ENCODE measurements at places on chromosomes 1 and 21.

DNA sequence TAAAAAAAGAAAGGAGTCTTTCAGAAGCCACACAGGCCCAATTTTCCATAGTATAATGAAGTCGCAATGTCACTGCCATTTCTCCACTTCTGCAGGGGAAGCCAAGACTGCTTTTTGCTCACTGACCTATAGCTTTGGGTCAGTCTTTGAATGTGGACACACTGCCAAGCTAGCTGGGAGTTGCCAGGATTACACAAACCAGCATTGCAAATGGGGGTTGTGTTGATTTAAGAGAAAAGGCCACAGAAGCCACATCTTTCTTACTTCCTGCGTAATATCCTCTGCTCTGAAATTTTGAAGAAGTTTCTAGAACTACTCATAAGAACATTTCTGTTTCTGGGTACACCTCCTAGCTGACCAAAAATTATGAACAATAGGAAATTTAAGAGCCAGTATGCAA is 45.8 kb upstream of the SAMSN1 start:
- DNase-seq = no peak

DNA sequence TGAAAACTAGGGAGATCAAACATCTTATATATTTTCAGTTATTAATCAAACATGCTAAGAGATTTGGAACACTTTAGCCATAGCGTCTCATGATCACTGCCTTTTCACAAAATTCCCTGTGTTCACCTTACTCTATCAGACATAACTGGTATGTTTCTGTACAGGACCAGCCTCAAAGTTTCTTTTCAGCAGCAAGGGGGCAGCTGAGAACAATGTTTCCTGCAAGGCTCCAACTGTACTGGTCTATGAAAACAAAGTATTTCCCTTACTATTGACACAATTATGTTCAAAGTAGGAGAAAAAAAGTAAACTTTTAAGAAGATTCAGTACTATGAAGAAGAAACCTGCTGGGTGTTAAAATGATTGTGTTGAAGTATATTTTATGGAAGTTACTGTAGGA is 98.5 kb downstream of the ATF6 start:
- no peak for DNase-seq

DNA sequence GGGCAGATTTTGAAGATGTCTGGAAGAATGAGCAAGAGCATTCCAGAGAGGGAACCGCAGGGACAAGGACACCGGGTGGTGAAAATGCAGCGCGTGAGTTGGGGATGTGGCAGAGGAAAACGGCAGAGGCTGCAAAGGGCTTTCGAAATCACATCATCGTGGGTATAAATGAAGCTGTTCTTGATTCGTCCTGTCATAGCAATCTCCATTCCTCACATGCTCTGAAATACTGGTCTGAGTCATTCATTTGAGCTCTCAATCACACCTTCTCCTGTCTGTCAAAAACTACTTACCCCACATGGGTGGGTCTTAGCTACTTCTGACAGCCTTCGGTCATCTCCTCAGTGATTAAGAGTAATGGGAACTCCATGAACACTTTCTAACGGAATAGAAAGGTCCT is 81.5 kb downstream of the ERG start:
- DNase-seq = no peak

DNA sequence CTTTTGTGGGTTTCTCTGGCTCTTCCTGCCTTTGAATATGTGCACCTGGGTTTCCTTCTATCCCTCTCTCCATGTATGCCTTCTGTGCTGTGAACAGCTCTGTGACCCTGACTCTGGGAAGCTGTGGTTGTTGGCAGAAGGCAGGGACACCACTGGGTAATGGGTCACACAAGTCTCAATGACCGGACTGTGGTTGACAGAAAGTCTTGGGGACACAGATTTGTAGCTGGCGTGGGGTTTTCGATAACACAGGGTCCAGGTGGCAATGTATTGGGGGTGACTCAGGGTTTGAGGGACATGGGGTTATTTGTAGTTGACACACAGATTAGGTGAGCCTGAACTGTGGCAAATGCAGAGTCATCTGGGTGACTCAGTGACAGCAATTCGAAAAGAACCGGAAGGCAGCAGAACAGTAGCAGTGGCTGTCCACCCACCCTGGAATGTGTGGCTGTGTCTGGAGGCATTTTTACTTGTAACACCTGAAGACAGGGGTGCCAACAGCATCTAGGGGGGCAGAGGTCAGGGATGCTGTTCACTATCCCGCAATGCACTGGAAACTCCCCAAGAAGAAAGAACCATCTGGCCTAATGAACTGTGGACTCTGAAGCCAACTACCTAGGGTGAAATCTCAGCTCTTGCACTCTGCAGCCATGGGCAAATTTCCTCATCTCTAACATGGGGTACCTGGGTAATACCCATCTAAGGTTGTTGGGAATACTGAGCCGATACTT is 13.0 kb upstream of the SLC6A9 start:
- no peak for DNase-seq

DNA sequence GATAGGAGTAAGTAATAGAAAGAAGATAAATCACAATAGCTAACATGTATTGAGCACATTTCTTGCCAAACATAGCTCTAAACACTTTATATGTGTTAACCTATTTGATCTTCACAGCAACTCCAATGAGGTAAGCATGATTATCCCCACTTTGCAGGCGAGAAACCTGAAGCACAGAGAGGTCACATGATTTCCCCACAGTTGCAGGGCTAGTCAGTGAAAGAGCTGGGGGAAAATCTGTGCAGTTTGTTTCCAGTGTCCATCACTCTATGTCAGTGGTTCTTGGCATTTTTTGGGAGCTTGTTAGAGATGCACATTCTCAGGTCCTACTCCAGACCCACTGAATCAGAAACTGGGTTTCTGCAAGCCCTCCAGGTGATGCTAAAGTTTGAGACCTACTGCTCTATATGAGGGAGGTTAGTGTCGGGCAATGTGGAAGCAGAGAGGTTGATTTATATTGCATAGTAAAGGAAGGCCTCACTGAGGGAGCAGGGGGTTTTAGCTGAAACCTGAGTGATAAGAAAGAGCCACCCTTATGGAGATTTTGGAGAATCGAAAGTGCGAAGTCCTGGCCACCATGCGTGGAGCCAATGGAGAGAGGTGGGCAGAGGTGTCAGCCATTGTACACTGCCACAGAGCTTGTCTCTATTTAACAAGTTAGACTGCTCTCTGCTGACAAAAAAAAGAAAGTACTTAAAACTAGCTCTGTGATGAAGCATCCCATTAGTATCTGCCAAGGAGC is 20.9 kb downstream of the MCOLN3 start:
- no peak for DNase-seq

DNA sequence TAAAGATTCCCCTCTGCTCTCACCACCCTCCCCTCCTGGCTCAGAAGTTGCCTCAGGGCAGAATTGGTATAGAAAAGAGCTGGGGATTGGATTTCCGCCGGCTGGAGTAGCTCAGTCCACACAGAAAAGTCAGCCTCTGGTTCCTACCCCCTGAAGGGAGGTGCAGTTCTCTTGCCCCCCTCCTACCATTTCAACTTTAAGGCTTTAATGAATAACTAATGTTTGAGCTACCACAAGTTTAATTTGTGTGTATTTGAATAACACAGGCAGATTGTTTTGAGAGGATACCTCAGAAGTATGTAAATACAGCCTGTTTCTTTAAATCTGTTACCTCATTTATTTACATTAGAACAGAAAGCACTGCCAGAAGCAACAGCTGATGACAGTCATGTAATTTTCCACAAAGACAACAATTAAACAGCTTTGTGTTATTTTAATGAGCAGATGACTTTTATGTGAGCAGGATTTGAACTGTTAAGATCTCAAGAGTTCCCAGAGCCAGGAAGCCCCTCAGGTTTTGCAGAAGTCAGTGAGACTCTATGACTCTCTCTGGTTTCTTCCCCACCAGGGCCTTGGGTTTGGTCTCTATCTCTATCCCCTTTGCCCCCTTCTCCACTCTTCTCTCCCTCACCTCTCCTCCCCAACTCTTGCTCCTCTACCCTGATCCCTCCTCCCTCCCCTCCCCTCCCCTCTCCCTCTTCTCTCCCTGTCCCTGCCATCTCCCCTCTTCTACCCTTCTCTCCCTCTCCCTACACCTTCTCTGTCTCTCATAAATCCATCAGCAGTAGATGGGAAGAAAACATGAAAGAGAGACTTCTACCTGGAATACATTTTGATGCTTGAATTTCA is 26.3 kb downstream of the DUSP10 start:
- no peak for DNase-seq

DNA sequence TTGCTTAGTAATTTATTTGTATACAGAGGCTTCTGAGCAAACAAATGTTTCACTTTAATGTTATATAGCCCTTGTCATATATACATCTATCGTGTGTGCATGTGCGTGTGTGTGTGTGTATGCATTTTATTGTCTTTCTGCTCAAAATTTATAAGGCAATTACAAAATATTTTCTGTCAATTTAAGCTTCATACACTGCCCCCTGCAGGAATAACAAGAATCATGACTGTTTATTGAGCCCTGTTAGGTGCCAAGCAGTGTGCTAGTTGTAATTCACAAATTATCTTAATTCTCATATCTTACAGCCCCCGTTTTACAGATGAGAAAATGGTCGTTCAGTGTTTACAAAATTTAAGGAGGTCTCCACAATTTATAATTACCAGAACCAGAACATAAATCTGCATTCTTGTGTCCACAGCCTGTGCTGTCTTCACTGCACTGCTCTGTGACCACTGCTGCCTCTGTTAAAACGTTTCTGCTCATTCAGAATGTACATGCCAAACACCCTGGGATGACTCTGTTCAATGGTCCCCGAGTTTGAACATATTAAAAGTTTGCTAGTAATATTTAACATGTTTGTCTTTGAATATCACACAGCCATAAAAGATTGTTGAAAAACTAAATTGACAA is 181.3 kb downstream of the ATP6V1G3 start:
- no peak for DNase-seq

DNA sequence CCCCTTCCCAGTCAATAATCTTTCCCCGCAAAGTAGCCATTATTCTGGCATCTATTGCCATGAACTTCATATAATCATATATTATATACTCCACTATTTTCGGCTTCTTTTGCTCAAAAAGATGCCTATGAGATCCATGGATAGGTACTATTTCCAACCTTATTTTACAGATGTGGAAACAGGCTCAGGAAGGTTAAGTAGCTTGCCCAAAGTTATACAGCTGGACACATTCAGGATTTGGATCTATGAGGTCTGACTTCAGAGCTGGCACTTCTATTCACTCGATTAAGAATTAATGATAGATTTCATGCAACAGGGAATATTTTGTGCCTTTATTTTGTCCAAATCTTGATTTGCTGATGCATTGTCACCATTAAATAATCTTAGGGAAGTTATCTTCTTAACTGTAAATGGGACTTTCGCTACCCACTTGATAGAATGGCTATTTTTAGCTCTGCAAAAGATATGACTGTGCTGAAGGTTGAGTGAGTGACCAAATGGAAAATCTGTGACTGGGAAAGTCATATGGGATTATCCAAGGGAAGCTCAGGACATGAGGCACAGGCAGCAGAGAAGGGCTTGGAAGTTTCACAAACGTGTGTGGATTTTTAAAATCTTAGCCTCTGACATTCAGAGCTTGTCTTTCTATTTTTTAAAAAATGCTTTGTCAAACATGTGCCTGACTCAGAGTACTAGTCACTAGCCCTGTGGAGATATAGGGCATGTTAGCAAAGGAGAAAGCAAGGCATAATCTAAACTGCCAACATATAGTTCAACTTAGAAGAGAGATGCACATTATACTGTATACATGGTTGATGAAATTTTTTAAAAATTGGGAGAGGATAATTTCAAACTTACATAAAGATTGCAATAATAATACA is 36.5 kb downstream of the GIPC2 start:
- no peak for DNase-seq

DNA sequence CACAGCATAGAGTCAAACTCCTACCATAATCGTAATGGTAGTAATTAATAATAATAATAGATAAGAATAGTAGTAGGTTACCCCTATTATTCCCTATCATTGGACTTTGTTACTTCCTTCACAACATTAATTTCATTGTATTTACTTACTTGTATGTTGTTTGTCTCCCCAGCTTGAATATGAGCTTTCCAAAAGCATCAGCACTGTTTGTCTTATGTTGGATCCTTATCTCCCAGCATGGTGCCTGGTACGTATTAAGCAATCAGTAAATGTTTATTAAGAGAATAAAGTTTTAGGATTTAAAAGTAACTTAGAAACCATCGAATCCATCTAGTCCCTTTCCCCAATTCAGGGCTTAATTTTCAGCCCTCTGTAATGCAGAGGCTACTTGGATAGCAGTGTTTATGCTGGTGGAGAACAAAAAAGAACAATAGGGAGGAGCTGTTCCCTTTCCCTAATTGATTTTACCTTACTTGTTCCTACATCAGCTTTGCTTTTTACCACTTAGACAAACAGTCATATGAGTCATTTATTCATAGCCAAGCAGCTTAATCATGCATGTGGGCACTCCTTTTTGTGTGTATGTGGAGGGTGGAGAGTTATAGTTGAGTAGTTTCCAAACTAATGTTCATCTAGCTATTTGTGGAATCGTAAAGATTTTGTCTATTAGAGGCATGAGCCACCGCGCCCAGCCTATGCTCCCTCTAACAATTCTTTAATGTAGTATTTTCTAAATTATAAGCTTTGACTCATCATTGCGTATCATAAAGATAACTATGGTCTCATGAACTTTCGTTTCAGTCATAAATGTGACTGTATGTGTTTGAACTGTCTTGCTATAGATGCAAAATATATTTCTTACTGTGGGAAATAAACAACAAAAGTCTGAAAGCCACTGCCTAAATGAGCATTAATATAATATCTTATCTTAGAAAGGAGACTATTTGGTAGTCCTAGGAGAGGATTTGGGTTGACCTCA is 20.9 kb upstream of the DR1 start:
- DNase-seq = no peak

DNA sequence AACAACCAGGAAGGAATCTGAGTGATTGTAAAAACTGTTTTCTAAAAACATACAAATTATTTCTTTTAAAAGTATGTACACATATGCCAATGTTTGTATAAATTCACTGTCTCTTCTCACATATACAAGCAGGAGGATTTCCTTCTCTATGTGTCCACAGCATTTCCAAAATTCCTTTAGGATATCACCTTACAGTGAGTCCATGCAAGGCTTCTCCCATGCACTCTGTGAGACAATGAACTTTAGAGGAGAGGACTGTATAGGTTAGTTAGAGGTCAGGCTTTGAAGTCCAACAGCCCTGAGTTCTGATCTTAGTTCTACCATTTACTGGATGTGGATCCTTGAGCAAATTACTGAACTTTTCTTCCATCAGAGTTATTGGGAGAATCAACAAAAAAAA is 34.1 kb upstream of the USH2A start:
- DNase-seq = no peak

DNA sequence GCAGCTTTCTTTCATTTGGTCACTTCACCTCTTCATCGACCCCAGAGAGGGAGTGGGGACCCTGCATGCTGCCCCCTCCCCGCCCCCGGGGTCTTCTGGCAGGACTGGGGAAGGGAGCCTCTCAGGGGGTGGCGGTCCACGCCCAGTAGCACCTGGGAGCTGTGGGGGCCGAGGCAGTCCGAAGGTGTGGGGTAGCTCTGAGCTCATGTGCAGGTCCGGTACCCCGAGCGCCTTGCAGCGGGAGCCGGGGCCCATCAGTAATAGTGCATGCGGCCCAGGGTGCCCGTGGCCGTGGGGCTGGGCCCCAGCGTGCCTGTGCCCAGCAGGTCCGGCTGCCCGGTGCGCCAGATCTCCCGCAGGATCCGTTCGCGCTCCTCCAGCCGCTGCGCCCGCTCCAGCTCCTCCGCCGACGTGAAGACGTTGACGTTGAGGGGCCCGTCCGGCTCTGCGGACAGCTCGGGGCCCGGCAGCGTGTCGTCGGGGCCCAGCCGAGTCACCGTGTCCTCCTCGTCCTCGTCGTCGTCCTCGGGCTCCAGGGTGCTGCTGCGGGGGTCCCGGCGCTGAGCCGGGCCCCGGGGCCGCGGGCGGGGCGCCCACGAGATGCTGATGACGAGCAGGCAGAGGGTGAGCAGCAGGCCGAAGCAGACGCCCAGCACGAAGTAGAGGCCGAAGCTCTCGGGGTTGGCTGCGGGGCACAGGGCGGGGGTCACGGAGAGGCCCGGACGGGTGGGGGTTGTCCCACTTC is 1.2 kb downstream of the EVA1B start:
- peak; percentile 47 for DNase-seq
